ENCODE measurements at places on chromosomes 11 and 22. TPM values are rescaled to one million over a fixed set of nuclear protein-coding genes. Genes with fewer than 3 reads are reported as not detected.

The MUC6 gene
- 0.08 TPM for total RNA-seq

The HORMAD2 gene
- not detected for total RNA-seq

The KCNE3 gene
- total RNA-seq: 79.2 TPM

The PHOX2A gene
- not detected for total RNA-seq

The TEX12 gene
- not detected for total RNA-seq

The ABCG4 gene
- total RNA-seq: not detected

The ZBED4 gene
- total RNA-seq: 10.6 TPM

The UBQLNL gene
- not detected for total RNA-seq

The TCN1 gene
- total RNA-seq: 1.4 TPM

The ACRV1 gene
- total RNA-seq: not detected

The MUC2 gene
- total RNA-seq: 9.1 TPM

The UCP3 gene
- total RNA-seq: 0.76 TPM

The MEI1 gene
- not detected for total RNA-seq

The RAB39A gene
- total RNA-seq: not detected

The HBB gene
- not detected for total RNA-seq

The HEPHL1 gene
- not detected for total RNA-seq

The CNIH2 gene
- total RNA-seq: 0.99 TPM

The BAIAP2L2 gene
- 9.5 TPM for total RNA-seq

The PATE4 gene
- not detected for total RNA-seq

The ELMOD1 gene
- total RNA-seq: not detected

The RASD2 gene
- 0.05 TPM for total RNA-seq

The ARHGAP32 gene
- total RNA-seq: 44.2 TPM

The OR4P4 gene
- total RNA-seq: not detected

The ASRGL1 gene
- total RNA-seq: 60.6 TPM

The RCE1 gene
- 122 TPM for total RNA-seq

The NKAPD1 gene
- total RNA-seq: 13.4 TPM

The ENTHD1 gene
- total RNA-seq: not detected

The SLC25A17 gene
- total RNA-seq: 13.4 TPM

The SLC17A6 gene
- total RNA-seq: not detected

The SLC22A6 gene
- total RNA-seq: not detected
